ENCODE measurements at places on chromosomes 11 and 22.

GRCh38 chr11:66646828-66647227 is 8.3 kb downstream of the RBM4 start:
- DNase-seq: no peak

- no peak for DNase-seq
Observed at GRCh38 chr11:95920460-95921105, 3.3 kb downstream of the MTMR2 start.

- DNase-seq: no peak
Observed at GRCh38 chr11:65499713-65500386, 1.0 kb downstream of the MALAT1 start.

GRCh38 chr11:31026315-31026714 is 343.2 kb downstream of the DCDC1 start:
- no peak for DNase-seq

DNA sequence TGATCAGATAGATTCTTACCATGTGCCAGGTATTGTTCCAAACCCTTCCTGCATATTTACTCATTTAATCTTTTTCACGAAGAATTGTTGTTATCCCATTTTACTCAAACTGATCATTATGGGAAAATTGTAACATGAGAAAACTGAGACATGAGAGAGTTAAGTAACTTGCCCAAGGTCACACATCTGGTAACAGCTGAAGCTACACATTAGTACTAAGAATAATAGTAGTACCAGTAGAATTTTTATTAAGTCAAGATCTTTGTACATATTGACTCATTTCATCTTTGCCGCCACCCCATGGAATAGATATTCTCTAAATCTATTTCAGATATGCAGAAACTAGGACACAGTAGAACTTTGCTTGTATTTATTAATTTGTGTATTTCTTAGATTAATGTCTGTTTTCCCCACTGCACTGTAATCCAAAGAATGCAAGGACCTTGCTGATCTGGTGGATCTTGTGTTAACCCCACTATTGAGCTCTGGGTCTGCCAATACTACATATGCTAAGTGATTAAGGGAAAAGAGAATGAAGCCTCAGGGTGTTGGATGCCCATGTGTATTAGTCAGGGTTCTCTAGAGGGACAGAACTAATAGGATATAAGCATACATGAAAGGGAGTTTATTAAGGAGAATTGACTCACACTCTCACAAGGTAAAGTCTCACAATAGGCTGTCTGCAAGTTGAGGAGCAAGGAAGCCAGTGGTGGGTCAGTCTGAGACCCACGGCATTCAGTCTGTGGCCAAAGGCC is 72.8 kb downstream of the PARVA start:
- peak; percentile 84 for DNase-seq

- DNase-seq: no peak
Observed at GRCh38 chr22:26542831-26543230, 30.6 kb upstream of the TFIP11 start.

DNA sequence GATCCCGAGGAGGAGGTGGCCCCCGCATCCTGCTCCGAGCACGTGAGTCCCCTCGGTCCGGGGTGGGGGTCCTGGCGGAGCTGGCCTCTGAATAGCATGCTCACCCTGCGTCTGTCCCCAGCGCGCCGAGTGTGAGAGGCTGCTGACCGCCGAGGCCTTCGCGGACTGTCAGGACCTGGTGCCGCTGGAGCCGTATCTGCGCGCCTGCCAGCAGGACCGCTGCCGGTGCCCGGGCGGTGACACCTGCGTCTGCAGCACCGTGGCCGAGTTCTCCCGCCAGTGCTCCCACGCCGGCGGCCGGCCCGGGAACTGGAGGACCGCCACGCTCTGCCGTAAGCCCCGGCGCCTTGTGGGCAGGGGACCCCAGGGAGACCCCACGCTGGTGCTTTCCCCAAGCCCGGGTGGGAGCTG is 3.5 kb downstream of the MUC2 start:
- DNase-seq: no peak

DNA sequence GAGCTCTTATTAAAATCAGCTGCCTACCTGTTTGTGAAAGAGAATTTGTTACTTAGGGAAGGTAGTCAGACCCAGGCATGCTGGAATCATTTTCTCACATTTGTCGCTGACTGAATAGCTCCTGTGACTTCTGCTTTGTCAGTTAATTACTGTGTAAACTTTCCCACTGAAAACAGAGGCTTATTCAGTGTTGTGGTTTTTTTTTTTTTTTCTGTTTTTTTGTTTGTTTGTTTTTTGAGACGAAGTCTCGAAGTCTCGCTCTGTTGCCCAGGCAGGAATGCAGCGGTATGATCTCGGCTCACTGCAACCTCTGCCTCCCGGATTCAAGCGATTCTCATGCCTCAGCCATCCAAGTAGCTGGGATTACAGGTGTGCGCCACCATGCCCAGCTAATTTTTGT is 5.6 kb upstream of the LDLRAD3 start:
- DNase-seq: no peak

GRCh38 chr11:12218909-12219308 is 108.5 kb downstream of the MICAL2 start:
- DNase-seq: no peak

GRCh38 chr22:49369726-49370626 is 457.7 kb downstream of the BRD1 start:
- DNase-seq: no peak

- no peak for DNase-seq
Observed at GRCh38 chr22:17707526-17707925, 66.7 kb downstream of the BID start.

- DNase-seq: peak; percentile 82
Observed at GRCh38 chr11:35485656-35486322, 39.6 kb downstream of the PAMR1 start.

DNA sequence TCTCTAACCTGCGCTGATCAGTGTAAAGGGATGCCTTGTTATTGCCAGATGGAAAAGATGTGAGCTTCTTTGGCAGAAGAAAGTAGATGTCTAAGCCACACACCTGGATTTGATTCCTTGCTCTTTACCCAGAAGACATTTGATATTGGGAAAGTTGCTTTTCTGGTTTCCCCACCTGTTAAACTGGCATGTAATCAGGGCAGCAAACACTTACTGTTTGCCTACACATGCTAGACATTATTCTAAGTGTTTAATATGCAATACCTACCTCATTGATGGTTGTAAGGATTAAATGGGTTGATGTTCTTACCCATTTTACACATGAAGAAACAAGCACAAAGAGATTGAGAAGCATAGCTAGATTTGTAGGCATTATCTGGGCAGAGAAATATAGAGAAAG is 16.6 kb downstream of the ASRGL1 start:
- DNase-seq: no peak

DNA sequence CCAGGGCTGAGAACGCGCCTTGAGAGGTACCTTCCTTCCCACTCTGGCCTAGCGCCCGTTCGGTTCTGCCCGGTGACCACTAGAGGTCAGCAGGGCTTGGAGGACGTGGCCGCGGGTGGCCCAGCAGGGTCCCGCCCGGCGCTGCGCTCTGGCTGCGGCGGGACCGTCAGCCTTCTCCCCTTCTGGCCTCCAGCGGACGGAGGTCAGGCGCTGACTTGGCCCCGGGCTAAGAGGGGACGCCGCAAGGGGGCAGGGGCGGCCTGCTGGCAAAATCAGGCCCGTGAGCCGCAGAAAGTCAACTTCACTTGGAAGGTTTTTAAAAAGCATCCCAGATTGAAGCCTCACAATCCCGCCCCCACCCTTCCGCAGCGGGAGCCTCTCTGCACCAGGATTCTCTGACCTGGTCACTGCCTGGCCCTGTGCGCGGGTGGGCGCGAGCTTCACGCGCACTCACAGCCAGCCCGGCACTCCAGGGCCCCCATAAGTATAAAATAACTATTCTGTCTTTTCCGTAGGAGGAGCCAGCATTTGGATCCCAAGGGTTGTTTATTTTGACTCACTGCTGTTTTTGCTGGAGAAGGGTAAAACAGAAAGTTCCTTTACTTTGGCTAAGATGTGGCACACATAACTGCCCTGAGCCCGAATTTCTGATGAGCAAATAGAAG is 23.2 kb upstream of the ZBTB16 start:
- DNase-seq: peak; percentile 50

DNA sequence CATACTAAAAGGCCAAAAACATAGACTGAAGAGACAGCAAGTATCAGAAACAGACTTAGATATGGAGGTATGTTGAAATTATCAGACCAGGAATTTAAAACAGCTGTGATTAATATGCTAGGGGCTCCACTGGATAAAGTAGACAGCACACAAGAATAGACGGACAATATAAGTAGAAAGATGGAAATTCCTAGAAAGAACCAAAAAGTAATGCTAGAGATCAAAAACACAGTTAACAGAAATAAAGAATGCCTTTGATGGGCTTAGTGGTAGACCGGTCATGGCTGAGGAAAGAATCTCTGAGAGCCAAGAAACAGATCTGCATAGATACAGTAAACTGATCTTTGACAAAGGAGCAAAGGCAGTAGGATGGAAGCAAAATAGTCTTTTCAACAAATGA is 250.2 kb downstream of the SWAP70 start:
- DNase-seq: no peak

- DNase-seq: peak; percentile 14
Observed at GRCh38 chr11:34480314-34480713, 33.3 kb downstream of the ELF5 start.

GRCh38 chr22:44329179-44329796 is 16.5 kb upstream of the SHISAL1 start:
- no peak for DNase-seq

GRCh38 chr22:46070803-46071450 is 79.4 kb upstream of the PPARA start:
- DNase-seq: peak; percentile 83

DNA sequence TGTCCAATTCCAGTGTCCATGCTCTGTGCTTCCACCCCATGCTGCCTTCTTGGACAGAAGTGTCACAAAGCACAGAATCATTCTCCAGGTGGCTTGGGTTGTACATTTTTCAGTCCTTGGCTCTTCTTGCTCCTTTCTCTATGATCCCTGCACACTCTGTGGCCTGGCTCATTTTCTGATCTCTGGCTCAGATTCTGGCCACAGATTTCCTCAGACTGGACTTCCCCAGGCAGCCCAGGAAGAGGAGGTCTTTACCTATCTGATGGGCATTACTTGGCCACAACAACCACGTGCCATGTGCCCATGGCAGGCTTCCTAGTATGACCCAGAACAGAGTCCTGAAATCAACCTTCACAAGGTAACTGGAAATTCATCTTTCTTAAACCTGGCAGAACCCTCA is 27.2 kb downstream of the SYTL2 start:
- no peak for DNase-seq

DNA sequence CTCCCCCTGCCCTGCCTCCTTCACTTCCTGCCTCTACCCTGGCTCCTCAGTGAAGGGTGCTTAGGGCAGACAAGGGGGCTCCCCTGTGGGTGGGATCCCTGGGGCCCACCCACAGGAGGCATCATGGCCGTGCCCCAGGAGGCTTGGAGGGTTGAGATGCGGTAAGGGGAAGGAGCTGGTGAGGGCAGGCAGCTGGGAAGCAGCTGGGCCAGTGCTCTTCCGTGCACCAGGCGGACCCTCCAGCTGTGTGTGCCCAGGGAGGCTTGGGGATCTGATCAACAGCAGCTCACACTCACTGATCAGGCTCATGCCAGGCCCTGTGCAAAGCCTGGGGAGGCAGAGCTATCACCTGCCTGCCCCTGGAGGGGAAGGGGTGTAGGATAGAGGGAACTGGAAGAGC is 59.3 kb upstream of the TTLL12 start:
- no peak for DNase-seq

- peak; percentile 53 for DNase-seq
Observed at GRCh38 chr11:130831976-130832375, 84.3 kb downstream of the SNX19 start.

GRCh38 chr11:128821556-128821955 is 45.5 kb downstream of the KCNJ1 start:
- no peak for DNase-seq

GRCh38 chr22:46851941-46852340 is 89.5 kb downstream of the TBC1D22A start:
- DNase-seq: no peak

GRCh38 chr11:126440792-126441514 is 85.5 kb downstream of the ST3GAL4 start:
- peak; percentile 67 for DNase-seq

GRCh38 chr11:72579816-72580641 is 94.2 kb downstream of the PDE2A start:
- no peak for DNase-seq

DNA sequence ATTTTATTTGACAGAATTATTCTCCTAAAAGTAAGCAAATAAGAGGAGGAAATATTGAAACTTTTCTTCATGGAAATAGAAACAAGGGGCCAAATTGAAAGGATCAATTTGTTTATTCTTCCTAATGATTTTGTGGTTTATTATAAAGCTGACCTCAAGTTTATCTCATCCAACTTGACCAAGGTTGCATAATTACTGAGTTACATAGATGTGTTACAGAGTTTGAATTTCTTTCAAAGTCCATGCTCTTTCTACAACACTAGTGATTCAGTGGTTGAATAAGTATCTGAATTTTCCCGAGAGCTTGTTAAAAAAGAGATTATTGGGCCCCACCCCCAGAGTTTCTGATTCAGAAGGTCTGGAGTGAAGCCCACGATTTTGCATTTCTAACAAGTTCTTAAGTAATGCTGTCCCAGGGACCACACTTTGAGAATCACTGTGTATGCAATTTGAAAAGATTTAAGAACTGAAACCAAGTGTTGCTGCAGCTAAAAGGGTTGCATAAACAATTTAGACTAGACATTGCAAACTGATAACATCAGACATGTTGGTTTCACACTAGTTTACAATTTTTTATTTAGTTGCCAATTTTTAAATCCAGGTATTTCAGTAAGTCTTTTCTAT is 485.7 kb upstream of the ANO5 start:
- DNase-seq: no peak

GRCh38 chr11:86593833-86594232 is 78.6 kb downstream of the ME3 start:
- no peak for DNase-seq

DNA sequence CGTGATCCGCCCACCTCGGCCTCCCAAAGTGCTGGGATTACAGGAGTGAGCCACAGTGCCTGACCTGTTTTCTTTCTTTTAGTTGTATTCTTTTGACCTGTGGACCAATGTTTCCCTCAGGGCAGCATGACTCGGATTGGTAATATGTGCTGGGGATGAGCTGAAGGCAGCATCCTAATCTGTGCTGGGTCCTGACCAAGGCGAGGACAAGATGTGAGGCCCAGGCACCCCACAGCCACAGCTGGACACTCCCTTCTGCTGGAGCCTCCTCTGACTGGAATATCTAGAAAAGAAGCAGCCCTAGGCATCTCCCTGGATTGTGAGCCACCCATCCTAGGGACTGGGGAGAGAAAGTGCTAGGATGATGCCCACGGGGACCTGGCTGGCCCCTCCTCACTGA is 105.4 kb downstream of the PDE2A start:
- peak; percentile 32 for DNase-seq

GRCh38 chr11:73018856-73019255 is 123.3 kb downstream of the FCHSD2 start:
- no peak for DNase-seq

- DNase-seq: no peak
Observed at GRCh38 chr11:86232556-86232955, 12.0 kb upstream of the EED start.

All from fibroblast of skin of back (primary cell).